RWPE1 (cell line): ENCODE measurements at places on chromosomes 2 and 18.

- peak; percentile 45 for DNase-seq
Observed at GRCh38 chr2:127674241-127675209, 805 bp downstream of the LIMS2 start.

- no peak for DNase-seq
Observed at GRCh38 chr18:48711651-48712486, 173.0 kb downstream of the CTIF start.

GRCh38 chr2:127424598-127425520 lies 6.6 kb downstream of the PROC start:
- DNase-seq, result no peak

- DNase-seq, result no peak
Observed at GRCh38 chr2:145538661-145539350, 1018.9 kb upstream of the ZEB2 start.

- no peak for DNase-seq
Observed at GRCh38 chr18:62365420-62365819, 40.3 kb downstream of the TNFRSF11A start.

- peak; percentile 35 for DNase-seq
Observed at GRCh38 chr2:218129458-218130135, 3.8 kb downstream of the CXCR2 start.

- no peak for DNase-seq
Observed at GRCh38 chr2:109258905-109259540, 130.0 kb downstream of the SH3RF3 start.

DNA sequence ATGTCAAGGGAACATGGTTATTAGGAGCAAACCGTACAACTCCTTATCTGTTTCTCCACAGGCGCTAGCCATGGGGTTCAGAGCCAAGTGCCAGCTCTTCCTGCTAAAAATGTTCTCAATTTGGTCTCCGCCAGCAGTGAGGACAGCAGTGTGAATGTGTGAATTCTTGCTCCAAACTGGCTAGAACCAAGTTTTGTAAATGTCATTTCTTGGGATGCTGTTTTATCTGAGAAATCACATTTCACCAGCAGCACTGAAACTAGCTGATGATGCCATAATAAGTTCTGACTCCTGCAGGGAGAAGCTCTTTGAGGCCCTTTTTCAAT lies 140.6 kb upstream of the LGALSL start:
- DNase-seq, result no peak

DNA sequence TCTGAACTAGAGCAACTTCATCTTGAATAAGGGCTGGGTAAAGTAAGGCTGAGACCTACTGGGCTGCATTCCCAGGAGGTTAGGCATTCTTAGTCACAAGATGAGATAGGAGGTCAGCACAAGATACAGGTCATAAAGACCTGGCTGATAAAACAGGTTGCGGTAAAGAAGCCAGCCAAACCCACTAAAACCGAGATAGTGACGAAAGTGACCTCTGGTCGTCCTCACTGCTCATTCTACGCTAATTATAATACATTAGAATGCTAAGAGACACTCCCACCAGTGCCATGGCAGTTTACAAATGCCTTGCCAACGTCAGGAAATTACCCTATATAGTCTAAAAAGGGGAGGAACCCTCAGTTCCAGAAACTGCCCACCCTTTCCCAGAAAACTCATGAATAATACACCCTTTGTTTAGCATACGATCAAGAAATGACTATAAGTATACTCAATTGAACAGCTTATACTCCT lies 109.1 kb downstream of the FIGN start:
- DNase-seq, result no peak

- DNase-seq, result no peak
Observed at GRCh38 chr18:35326695-35327387, 17.4 kb downstream of the ZNF24 start.

- DNase-seq, result peak; percentile 90
Observed at GRCh38 chr2:226977775-226978190, 141.9 kb downstream of the RHBDD1 start.

GRCh38 chr2:24919506-24920097 lies 435 bp downstream of the ADCY3 start:
- DNase-seq, result peak; percentile 48

DNA sequence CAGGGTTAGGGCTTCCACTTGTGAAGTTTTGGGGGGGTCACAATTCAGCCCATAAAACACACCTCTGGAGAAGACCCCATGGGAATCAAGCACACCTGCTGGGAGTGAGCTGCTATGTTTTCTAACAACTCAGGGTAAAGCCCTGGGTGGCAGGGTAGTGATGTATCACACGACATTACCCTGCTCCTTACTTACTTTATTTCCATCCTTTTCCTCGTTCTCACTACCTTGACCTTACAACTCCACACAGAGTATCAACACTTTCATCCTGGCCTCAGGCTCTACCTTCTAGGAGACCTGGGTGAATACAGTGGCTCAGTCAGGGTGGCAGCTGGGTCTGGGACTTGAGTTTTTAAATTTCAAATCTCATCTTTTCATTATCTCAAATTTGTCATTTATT lies 290.3 kb downstream of the CYRIA start:
- DNase-seq, result no peak

- DNase-seq, result no peak
Observed at GRCh38 chr2:180196419-180196977, 189.4 kb upstream of the CWC22 start.

DNA sequence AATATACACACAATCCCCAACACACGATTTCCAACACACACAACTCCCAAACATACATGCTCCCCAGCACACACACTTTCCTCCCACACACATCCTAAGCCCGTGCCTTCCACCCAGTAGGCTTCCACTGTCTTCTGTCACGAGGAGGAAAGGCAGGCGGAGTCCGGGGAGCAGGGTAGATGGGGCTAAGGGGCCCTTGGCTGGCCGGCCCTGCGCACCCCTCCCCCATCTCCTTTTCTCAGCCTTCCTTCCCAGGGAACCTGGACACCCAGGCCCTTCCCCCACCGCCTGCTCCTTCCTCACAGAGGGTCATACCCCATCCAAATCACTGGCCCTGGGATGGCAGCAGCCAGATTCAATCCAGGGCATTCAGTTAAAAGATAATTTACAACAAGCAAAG lies 3.4 kb upstream of the PDCD1 start:
- no peak for DNase-seq

DNA sequence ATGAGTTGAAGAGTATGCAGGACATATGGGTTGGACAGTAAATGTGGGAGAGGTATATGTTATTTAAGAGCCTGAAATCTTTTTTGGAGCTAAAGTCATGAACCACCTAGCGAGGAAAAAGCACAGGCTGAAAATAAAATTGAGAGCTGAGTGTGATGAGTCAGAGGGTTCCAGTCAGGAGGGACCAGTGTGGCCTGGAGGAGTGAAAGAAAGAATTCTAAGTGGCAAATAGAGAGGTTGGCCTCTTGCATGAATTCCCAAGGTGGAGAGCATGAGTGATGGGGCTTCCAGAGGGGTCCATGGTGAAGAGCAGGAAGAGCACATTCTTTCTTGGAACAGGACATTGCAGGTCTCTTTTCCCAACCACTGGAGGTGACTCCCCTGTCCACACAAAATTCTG lies 282.6 kb downstream of the TDRD15 start:
- no peak for DNase-seq

DNA sequence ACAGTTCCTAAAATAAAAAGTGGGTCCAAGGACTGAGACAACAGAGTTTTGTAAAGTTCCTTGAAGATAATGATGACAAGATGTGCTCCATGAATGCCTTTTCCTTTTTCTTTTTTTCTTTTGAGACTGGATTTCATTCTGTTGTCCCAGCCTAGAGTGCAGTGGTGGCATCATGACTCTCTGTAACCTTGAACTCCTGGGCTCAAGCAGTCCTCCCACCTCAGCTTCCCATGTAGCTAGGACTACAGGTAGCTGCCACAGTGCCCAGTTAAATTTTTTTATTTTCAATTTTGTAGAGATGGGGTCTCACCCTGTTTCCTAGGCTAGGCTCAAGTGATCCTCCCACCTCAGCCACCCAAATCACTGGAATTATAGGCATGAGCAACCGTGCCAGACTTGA lies 16.1 kb upstream of the TTC27 start:
- no peak for DNase-seq

- DNase-seq, result peak; percentile 20
Observed at GRCh38 chr2:37829202-37829601, 95.9 kb upstream of the RMDN2 start.

DNA sequence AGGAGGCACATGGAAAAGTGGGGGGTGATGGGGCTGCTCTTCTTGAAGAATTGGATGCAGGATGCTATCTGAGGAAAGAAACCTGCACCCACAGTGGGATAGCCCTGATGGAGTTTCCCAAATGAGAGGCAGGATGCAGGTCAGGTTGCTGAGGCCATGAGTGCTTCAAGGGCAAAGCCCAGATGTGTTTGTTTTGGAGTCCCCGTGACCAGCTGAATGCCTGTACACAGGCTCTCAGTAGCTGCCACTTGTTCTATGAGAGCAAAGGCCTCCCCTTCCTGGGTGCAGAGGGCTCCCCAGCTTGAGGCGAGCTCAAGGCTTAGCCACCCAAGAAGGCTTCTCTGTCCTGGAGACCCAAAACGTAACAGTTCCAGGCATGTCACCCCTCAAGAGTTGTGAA lies 192.7 kb downstream of the SEPTIN10 start:
- DNase-seq, result no peak

- no peak for DNase-seq
Observed at GRCh38 chr2:105775809-105776559, 31.3 kb downstream of the NCK2 start.

GRCh38 chr2:60679036-60679780 lies 76.9 kb upstream of the PAPOLG start:
- no peak for DNase-seq

GRCh38 chr18:59264121-59264571 lies 9.1 kb downstream of the RAX start:
- DNase-seq, result no peak

- no peak for DNase-seq
Observed at GRCh38 chr2:142673836-142674235, 203.6 kb upstream of the KYNU start.

GRCh38 chr2:77567723-77568122 lies 45.5 kb upstream of the LRRTM4 start:
- DNase-seq, result no peak

GRCh38 chr2:130387804-130388203 lies 31.9 kb downstream of the PTPN18 start:
- DNase-seq, result no peak

DNA sequence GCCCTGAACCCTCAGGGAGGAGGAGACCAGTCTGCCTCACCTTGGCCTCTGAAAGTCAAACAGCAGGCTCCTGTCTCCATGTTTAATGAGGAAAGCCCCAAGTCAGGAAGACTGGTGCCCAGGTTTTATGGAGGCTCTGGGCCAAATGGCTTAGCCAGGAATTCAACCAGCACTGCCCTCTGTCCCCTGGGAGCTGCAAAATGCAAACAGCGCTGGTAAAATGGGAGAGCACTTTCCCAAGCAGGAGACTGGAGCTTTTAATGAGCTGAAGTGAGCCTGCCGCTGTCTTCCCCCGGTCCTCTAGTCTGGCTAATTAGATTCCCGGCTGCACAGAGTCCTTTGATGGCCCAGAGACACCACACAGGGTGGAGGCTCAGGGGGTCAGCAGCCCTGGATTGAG lies 276.0 kb upstream of the TRIB2 start:
- DNase-seq, result no peak

- DNase-seq, result no peak
Observed at GRCh38 chr18:61261870-61262269, 71.4 kb upstream of the CDH20 start.

DNA sequence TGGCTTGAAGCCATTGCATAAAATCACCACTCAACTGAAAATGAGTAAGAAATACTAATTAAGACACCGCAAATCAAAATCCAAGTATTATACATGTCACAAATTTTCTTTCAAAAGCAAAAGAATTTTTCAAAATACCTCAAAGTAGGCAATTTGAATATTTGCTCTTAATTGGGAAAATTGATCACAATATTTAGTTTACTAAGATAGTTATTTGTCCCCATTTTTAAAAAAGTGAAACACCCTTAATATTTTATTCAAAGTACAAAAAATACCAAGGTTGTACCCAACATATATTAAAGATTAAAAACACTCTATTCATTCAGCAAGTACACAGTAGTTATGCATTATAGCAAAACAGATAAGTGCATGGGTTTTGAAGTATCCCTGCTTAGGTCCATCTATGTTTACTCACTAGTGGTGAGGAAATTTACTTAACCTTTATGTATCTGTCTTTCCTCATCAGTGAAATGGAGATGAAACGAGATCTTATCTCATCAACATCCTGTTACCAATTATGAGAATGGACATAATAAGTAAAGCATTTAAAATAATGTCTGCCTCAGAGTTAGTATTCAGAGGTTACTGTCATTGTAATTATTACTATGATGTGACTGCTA lies 35.1 kb downstream of the VPS54 start:
- no peak for DNase-seq

DNA sequence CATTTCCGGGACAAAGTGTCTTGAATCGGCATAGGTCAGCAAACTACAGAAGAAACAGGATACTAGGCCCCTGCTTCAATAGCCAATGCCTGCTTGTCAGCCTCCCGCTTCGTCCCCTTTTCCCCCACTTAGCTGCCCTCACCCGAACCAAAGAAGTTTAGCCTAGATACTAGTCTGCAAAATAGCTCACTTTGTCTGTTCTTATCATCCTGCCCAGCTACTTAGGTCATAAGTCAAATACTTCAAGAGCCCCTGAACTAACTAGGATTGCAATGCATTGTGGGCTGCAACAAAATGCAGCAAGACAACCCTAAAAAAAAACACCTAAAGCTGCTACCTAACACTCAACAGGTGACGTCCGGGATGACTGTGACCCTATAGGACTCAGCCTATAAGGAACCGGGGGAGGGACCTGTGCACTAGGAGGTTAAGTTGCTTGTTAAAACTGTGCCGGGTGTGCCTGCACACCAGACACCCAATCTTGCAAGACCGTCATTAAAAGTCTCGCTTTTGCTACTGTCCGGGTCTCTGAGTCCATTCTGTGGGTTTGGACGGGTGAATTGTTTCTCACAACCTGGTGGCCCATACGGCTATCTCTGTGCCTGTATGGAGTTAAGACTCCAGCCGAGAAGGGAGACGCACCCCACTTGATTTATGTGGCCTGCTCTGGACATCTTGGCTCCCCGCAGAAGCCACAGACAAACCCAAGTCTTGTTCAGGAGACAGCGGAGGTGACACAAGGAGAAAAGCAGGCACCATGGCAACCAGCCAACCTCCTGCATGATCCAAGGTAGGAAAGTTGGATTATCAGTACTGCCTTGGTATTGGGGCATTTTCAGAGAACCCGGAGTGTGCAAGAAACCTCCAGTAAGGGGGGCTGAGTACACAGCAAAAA lies 105.9 kb downstream of the HIBCH start:
- DNase-seq, result no peak

- no peak for DNase-seq
Observed at GRCh38 chr2:12715258-12716031, 1.3 kb upstream of the TRIB2 start.

DNA sequence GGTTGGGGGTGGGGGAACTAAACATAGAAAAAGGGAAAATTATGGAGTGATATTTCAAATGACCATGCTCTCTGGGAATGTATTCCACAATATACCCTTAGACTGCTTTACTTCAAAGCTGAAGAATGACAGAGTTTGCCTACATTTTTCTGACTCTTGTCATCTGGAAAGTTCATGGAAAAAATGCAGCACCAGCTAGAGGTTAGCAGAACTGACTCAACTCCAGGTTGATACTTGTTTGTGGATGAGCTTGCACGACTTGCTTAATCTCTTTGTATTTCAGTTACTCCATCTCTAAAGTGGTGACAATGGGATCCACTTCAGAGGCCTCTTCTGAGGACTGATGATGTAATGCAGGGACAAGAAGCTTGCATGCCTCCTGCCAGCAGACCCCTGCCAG lies 824.0 kb upstream of the ID2 start:
- peak; percentile 41 for DNase-seq
